Stimulated activated CD4-positive, alpha-beta T cell treated with anti-CD3 and anti-CD28 coated beads, TNF-alpha, amount 100 ng/mL, for 4 hours (primary cell): ENCODE measurements at places on chromosomes 5 and 9.

- DNase-seq, result no peak
Measured at GRCh38 chr5:67644221-67644920, 447.8 kb upstream of the CD180 start.

GRCh38 chr9:111839987-111840386, 45.2 kb upstream of the SHOC1 start:
- no peak for DNase-seq

GRCh38 chr5:29037716-29038115, 1999.3 kb upstream of the CDH9 start:
- no peak for DNase-seq

- no peak for DNase-seq
Measured at GRCh38 chr9:16092142-16093091, 539.6 kb downstream of the CCDC171 start.

DNA sequence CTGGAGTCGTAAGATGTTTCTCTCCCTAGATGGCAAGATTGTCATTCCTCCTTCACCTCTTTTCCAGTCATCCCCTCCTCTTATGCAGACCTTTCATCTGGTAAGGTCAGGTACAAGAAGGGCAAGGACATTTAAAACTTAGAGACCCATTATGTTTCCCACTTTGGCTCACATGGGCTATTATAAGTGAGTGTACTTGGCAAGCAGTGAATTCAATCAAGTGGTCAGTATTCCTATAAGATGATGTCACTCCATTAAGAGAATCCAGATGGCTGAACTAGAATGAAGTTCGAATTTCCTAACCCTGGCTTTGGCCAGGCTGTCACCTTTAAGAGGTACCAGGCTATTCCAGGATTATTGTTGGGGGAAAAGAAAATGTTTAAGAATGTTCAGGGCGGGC, 32.2 kb downstream of the ZNF131 start:
- no peak for DNase-seq

DNA sequence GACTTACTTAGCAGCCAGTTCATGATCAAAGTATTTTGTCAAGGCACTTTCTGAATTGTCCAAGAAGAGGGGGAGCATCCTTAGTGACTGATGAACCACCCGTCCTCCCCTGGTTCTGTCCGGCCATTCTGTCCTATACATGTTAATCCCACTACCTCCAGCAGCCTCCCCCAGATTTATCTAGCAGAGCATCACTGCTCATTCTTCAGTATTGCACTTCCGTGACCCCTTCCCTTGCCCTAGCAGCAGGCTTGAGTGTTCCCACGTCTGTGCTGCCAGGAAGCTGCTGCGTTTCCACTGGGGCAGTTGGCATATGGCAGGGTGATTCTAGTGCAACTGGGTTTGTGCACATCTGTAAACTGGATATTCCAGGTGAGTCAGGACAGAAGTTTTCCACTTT, 4.5 kb downstream of the GLDC start:
- DNase-seq, result no peak

- no peak for DNase-seq
Measured at GRCh38 chr9:133980864-133981588, 11.1 kb downstream of the VAV2 start.

DNA sequence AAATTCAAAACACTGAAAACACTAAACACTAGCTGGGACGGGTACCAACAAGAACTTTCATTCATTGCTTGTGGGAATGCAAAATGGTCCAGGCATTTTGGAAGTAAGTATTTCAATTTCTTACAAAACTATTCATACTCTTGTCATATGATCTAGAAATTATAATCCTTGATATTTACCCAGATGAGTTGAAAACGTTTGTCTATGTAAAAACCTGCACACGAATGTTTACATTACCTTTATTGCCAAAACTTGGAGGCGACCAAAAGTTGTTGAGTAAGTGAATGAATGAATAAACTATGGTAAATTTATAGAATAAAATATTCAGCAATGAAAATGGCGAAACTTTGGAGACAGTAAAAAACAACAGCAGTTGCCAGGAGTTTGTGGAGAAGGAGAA, 222.1 kb upstream of the EDIL3 start:
- DNase-seq, result no peak

GRCh38 chr5:66829826-66830225, 233.6 kb downstream of the MAST4 start:
- no peak for DNase-seq

DNA sequence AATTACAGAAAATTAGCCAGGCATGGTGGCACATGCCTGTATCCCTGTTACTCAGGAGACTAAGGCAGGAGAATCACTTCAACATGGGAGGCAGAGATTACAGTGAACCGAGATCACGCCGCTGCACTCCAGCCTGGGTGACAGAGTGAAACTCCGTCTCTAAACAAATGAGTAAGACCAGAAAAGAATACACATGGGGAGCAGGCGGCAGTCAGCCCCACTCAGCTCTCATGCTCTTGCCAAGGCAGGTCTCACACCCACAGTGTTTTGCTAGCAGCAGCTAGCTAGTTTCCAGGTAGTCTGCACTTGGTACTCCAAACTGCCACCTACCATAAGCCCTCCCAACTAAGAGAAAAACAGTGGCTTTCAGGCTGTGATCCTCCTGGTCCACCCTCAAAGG, 722.3 kb upstream of the CTNND2 start:
- no peak for DNase-seq

DNA sequence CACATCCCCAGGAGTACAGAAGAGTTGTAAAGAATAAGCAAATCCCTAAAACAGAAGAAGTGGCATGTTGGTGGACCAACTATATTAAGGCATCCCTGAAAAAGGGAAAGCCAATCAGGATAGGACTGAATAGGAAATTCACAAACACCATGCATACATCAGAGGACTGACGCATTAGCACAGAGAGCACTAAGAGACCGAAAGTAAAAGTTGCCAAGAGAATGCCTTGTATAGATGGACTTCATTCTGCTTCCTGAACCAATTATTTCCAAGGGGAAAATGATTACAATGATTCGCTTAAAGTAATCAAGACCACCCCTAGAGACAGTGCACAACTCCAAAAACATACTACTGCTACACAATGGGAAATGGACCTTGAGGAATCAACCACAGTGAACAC, 33.5 kb downstream of the SHC3 start:
- no peak for DNase-seq

- no peak for DNase-seq
Measured at GRCh38 chr5:133888625-133888991, 79.8 kb downstream of the C5orf15 start.

DNA sequence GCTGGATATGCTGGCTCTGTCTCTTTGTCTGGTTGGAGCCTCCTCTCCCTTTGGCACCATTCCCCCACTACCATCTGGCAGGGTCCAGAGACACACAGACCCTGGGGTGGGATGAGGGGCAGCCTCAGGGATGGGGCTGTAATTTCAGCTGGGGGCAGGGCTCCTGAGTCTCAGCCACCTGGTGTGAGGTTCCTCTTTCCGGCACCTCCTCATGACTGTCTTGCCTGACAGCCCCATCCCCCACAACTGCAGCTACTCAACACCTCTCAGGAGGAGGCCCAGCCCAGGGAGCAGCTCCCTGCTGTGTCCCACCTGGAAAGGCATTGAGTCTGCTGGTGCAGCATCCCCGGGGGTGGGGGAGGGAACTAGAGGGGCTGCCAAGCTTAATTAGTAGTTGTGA, 11.7 kb upstream of the RPS14 start:
- DNase-seq, result no peak

- peak; percentile 69 for DNase-seq
Measured at GRCh38 chr9:127921557-127922120, 4.8 kb upstream of the ST6GALNAC4 start.

DNA sequence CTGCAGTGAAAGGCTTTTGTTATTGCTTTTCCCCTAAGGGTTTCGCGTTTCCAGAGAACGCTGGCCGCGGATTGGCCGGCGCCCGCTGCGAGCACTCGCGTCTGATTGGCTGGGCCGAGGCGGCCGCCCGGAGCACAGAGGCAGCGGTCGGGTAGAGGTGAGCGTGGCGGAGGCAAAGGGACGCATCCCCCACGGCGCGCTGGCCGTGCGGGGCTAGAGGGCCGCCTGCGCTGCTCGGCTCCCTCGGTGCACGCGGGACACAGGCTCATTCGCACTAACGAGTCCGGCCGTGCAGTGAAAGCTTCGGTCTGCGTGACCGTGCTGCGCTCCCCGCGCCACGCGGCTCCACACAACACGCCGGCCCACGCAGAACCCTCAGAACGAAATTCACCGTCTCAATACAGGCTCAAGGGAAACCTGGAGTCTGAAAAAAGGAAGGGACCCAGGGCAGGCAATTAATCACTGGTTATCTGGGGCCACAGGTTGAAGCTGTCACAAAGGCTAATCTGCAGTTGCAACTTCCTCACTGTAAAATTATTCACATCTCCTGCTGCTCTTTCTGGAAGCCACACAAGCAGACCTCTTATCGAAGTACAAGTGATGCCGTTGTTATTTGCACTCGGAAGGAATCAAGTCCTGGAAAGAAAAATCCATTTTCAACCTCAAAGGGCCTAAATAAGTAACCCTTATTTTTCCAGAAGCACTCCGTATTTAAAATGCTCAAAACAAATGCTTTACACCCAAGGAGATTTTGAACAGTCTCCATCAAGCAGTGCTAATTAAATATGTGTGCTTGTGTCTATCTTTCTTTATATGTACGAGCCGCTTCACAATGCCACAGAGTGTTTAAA, 94.6 kb downstream of the ZNF608 start:
- no peak for DNase-seq
